CD4-positive, alpha-beta T cell (primary cell): ENCODE measurements at places on chromosomes 6 and 20.

- no peak overlapping the region for H3K27ac ChIP-seq
- no peak for DNase-seq
- no peak overlapping the region for H3K4me3 ChIP-seq
- H3K36me3 ChIP-seq = no peaks in the 10 kb centered on the region
- peaks cover 34% of the 10 kb centered on the region for H3K27me3 ChIP-seq
- H3K4me1 ChIP-seq = peaks cover 7% of the 10 kb centered on the region
Measured at GRCh38 chr20:38651154-38651553, 49.5 kb downstream of the ARHGAP40 start.

DNA sequence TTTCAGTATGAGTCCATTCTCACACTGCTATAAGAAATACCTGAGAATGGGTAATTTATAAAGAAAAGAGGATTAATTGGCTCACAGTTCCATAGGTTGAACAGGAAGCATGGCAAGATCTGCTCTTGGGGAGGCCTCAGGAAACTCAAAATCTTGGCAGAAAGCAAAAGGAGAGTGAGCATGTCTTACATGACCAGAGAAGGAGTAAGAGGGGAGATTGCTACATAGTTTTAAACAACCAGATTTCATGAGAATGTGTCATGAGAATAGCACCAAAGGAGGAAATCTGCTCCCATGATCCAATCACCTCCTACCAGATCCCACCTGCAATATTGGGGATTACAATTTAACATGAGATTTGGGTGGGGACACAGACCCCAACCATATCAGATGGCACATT, 672.4 kb downstream of the HTR1B start:
- no peaks in the 10 kb centered on the region for H3K4me1 ChIP-seq
- no peaks in the 10 kb centered on the region for H3K36me3 ChIP-seq
- no peak overlapping the region for H3K4me3 ChIP-seq
- H3K27me3 ChIP-seq = no peaks in the 10 kb centered on the region
- no peak for DNase-seq
- no peak overlapping the region for H3K27ac ChIP-seq

- peaks cover 16% of the 10 kb centered on the region for H3K36me3 ChIP-seq
- no peak overlapping the region for H3K27ac ChIP-seq
- no peak for DNase-seq
- no peak overlapping the region for H3K4me3 ChIP-seq
- no peaks in the 10 kb centered on the region for H3K4me1 ChIP-seq
- H3K27me3 ChIP-seq = no peaks in the 10 kb centered on the region
Measured at GRCh38 chr6:18183766-18184165, 28.5 kb downstream of the KDM1B start.

DNA sequence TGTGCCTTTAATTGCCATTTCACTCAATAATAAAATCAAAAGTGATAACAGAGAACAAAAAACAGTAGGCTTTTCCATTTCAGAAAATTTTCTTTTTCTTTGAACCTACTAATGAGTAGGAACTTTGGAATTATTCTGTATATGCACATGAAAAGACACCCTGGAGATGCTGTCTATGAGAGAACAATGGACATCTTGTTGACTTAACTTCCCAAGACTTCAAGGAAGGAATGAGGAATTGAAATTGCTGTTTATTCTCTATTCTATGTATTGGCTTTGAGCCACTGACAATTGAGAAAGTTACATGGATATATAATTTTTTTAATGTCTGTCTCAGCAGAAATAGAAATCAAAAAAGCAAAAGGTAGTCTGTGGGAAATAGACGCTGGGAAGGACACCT, 98.6 kb upstream of the PCSK2 start:
- no peaks in the 10 kb centered on the region for H3K27me3 ChIP-seq
- no peak overlapping the region for H3K27ac ChIP-seq
- H3K4me1 ChIP-seq = no peaks in the 10 kb centered on the region
- DNase-seq = no peak
- H3K36me3 ChIP-seq = no peaks in the 10 kb centered on the region

GRCh38 chr20:6812530-6812929, 45.0 kb downstream of the BMP2 start:
- H3K27me3 ChIP-seq = no peaks in the 10 kb centered on the region
- no peaks in the 10 kb centered on the region for H3K4me1 ChIP-seq
- no peaks in the 10 kb centered on the region for H3K36me3 ChIP-seq
- no peak overlapping the region for H3K27ac ChIP-seq
- DNase-seq = no peak

- H3K4me3 ChIP-seq = no peak overlapping the region
- H3K27me3 ChIP-seq = no peaks in the 10 kb centered on the region
- H3K4me1 ChIP-seq = no peaks in the 10 kb centered on the region
- H3K36me3 ChIP-seq = peaks cover 19% of the 10 kb centered on the region
- no peak overlapping the region for H3K27ac ChIP-seq
Measured at GRCh38 chr20:34622821-34623451, 54.0 kb downstream of the PIGU start.

GRCh38 chr6:4858194-4859015, 82.2 kb downstream of the CDYL start:
- DNase-seq = no peak
- no peak overlapping the region for H3K27ac ChIP-seq
- no peaks in the 10 kb centered on the region for H3K36me3 ChIP-seq
- H3K27me3 ChIP-seq = no peaks in the 10 kb centered on the region

- no peaks in the 10 kb centered on the region for H3K27me3 ChIP-seq
- no peak overlapping the region for H3K4me3 ChIP-seq
- H3K4me1 ChIP-seq = no peaks in the 10 kb centered on the region
- no peak overlapping the region for H3K27ac ChIP-seq
- no peaks in the 10 kb centered on the region for H3K36me3 ChIP-seq
Measured at GRCh38 chr6:75842191-75842590, 93.2 kb downstream of the MYO6 start.

- no peak for DNase-seq
- H3K4me1 ChIP-seq = no peaks in the 10 kb centered on the region
- H3K36me3 ChIP-seq = peaks cover 2% of the 10 kb centered on the region
- no peaks in the 10 kb centered on the region for H3K27me3 ChIP-seq
- no peak overlapping the region for H3K4me3 ChIP-seq
- H3K27ac ChIP-seq = no peak overlapping the region
Measured at GRCh38 chr6:35008858-35009257, 119.8 kb downstream of the ANKS1A start.

DNA sequence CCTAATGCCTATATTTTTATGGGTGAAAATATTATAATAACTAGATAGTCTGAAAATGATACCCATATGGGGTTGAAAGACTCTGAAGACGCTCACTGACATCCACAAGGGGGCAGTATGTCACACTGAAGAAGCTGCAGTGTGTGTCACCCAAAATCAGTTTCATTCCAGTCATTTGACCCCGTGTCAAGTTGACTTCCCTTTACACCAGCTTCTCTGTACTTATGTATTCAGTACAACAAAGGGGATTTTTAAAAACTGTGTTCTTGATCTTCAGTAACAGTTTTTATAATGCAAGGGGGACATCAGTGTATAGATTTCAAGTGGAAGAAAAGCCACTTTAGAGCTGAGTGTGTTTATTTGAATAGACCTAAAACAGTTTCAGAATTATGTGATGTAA, 19.3 kb downstream of the FAXC start:
- H3K36me3 ChIP-seq = no peaks in the 10 kb centered on the region
- peaks cover 5% of the 10 kb centered on the region for H3K27me3 ChIP-seq
- DNase-seq = peak; percentile 9
- H3K4me1 ChIP-seq = no peaks in the 10 kb centered on the region
- no peak overlapping the region for H3K4me3 ChIP-seq
- H3K27ac ChIP-seq = no peak overlapping the region

DNA sequence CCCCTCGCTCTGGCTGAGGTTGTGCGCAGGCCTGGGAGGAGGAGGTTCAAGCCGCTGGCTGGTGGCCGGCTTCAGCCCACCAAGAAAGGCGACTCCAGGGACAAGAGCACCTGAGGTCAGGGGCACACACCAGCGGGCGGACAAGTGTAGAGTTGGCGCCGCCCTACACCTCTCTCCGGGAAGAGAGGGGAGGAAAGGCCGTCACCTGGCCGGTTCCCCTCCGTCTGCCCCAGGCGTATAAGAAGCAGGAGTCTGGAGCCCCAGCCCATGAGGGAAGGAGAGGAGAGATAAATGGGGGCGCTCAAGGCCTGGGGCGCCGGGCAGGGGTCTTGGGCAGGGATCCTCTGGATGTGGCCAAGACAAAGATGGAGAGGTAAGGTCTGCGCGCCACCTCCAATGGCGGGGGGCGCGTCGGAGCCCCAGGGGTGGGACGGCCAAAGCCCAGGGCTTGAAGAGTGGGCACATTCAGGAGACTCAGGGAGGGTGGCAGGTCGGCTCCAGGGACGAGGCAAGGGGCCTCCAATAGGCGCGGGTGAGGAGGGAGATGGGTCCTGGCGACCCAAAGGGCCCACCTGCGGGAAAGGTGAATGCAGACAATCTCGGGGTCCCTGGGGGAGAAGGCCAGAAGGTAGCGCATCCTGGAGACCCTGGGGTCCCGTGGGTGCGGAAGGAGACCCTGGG, 826 bp downstream of the RIMS4 start:
- no peak overlapping the region for H3K27ac ChIP-seq
- H3K4me3 ChIP-seq = no peak overlapping the region
- H3K4me1 ChIP-seq = peaks cover 5% of the 10 kb centered on the region

GRCh38 chr20:12179692-12180091, 262.0 kb downstream of the BTBD3 start:
- H3K4me3 ChIP-seq = no peak overlapping the region
- no peaks in the 10 kb centered on the region for H3K4me1 ChIP-seq
- no peaks in the 10 kb centered on the region for H3K36me3 ChIP-seq

DNA sequence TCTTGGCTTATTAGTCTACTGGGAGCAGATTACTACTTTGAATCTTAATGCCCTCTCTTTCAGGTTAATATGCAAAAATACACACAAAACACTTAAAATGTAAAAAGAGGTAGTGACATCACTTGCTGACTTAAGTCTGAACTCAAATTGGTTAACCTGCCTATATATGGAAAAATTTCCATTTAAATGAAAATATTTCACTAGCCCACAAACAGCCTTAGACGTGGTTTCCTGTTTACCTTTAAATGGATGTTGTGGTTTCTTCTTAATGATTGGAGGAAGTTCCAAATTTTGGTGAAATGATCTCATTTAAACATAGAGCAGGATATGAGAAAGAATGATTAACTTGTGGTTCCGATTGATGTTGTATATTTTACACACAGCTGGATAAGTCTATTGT, 553.7 kb downstream of the CD109 start:
- no peak overlapping the region for H3K4me3 ChIP-seq
- H3K4me1 ChIP-seq = no peaks in the 10 kb centered on the region
- no peak for DNase-seq
- H3K27me3 ChIP-seq = no peaks in the 10 kb centered on the region
- H3K36me3 ChIP-seq = no peaks in the 10 kb centered on the region

DNA sequence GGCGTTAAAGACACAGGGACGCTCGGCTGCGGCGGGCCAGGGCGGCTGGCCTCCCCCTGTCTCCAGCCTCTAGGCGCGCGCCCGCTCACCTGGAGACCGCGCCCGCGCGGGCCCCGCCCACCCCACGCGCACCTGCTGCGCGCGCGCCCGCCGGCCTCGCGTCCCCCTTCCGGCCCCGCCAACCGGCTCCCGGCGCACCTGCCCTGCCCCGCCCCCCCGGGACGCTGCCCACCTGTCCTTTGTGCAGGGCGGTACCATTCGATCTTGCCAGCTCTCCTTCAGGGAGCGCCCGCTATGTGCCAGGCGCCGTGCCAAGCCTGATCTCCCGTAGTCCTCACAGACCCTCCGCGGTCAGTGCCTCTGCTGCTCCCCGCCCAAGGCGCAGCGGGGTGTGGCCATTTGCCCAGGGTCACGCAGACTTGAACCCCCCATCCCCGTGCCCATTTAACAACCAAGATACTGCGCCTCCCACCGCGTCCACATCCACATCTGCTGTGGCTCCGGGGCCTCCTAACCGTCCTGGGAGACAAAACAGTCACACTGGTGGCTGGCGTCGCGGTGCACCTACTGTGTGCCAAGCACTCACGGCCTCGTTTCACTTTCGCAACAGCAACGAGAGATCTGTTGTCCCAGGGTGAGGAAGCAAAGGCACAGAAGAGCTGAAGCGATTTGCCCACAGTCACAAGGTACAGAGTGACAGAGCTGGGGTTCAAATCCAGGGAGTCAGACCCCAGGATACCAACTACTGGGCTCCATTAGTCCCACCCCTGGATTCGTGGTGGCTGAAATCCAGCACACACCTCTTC, 48.1 kb downstream of the NOL4L start:
- peak overlapping the region; percentile 86 for H3K27ac ChIP-seq
- H3K27me3 ChIP-seq = no peaks in the 10 kb centered on the region
- H3K4me3 ChIP-seq = peak overlapping the region; percentile 63
- no peaks in the 10 kb centered on the region for H3K36me3 ChIP-seq

GRCh38 chr20:44029848-44030230, 115.2 kb downstream of the TOX2 start:
- no peak overlapping the region for H3K27ac ChIP-seq
- no peaks in the 10 kb centered on the region for H3K36me3 ChIP-seq
- no peak for DNase-seq
- peaks cover 33% of the 10 kb centered on the region for H3K4me1 ChIP-seq
- H3K27me3 ChIP-seq = no peaks in the 10 kb centered on the region

DNA sequence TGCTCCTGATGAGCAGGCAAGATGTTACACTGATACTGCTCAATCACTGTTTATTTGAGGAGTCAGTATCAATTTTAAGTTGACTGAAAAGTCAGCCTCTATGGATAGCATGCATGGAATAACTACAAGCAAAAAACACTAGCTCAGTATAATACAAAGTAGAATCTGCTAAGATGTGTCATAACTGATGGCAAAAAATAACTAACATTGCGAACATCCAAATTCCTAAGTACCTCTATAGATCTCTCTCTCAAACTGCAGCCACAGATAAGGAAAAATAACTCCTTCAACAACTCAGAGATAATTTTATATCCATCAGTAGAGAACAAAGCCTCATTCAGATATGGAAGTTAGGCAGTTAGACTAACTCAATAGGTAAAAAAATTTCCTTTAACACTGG, 16.3 kb downstream of the HDAC2 start:
- H3K27ac ChIP-seq = no peak overlapping the region
- H3K36me3 ChIP-seq = peaks cover 54% of the 10 kb centered on the region
- no peak for DNase-seq
- H3K4me3 ChIP-seq = no peak overlapping the region
- H3K4me1 ChIP-seq = no peaks in the 10 kb centered on the region

- no peaks in the 10 kb centered on the region for H3K27me3 ChIP-seq
- no peak overlapping the region for H3K4me3 ChIP-seq
- no peak for DNase-seq
- no peak overlapping the region for H3K27ac ChIP-seq
- H3K4me1 ChIP-seq = peaks cover 25% of the 10 kb centered on the region
- no peaks in the 10 kb centered on the region for H3K36me3 ChIP-seq
Measured at GRCh38 chr6:156421933-156422332, 355.2 kb upstream of the ARID1B start.

DNA sequence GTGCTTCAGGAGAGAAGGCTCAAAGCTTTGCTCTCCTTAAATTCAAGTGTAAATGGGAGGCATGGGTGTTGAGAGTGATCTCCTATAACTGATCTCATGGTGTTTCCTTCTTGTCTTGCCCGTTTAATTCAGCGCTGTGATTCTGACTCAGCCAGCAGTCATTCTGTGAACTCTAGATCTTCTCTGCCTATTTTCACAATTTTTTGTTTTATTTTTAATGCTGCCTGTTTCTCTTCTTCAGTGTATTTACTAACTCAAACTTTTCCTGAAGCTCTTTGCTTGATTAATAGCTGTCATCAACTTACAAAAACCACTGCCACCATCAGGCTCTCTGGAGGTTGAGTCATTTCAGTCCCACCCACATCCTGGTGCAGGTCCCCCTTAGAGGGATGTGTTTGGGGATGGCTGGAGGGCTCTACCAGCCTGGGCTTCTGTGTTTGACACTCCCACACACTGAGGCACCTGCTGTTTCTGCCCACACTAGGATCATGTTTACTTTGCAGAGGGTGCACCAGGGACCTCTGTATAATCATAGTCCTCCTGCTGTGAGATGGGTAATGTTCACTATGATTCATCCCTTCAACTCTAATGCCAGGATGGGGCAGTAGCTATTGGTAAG, 94.0 kb downstream of the SHLD1 start:
- no peaks in the 10 kb centered on the region for H3K27me3 ChIP-seq
- no peak overlapping the region for H3K27ac ChIP-seq
- peaks cover 40% of the 10 kb centered on the region for H3K4me1 ChIP-seq
- H3K36me3 ChIP-seq = no peaks in the 10 kb centered on the region
- DNase-seq = peak; percentile 2
